ENCODE measurements at places on chromosomes 7 and 10.

GRCh38 chr7:129803546-129804081 lies 149.1 kb downstream of the UBE2H start:
- DNase-seq, result no peak

- DNase-seq, result no peak
Observed at GRCh38 chr7:27746978-27747377, 7.0 kb downstream of the TAX1BP1 start.

- DNase-seq, result no peak
Observed at GRCh38 chr7:73866446-73866767, 5.4 kb downstream of the TMEM270 start.

DNA sequence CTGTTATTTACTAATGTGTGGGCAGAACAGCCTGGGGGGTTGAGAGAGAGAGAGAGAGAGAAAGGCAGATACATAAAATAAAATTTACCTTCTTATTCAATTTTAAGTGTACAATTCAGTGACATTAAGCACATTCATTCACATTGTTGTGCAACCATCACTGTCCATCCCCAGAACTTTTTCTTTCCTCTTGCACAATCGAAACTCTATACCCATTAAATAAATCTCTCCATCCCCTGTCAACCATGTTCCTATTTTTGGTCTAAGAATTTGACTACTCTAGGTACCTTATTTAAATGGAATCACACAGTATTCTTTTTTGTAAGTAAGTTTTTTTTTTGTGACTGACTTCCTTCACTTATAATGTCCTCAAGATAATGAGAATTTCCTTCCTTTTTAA lies 181.6 kb downstream of the SND1 start:
- no peak for DNase-seq

- no peak for DNase-seq
Observed at GRCh38 chr7:128400566-128400965, 9.2 kb downstream of the IMPDH1 start.

GRCh38 chr7:127154101-127154500 lies 98.6 kb downstream of the GRM8 start:
- no peak for DNase-seq

GRCh38 chr7:37833107-37833817 lies 15.1 kb upstream of the NME8 start:
- peak; percentile 16 for DNase-seq

Data from T follicular helper cell (primary cell).